ENCODE measurements at places on chromosomes 3 and 15.

GRCh38 chr15:70512772-70513362 is 250.5 kb downstream of the UACA start:
- DNase-seq, result no peak

DNA sequence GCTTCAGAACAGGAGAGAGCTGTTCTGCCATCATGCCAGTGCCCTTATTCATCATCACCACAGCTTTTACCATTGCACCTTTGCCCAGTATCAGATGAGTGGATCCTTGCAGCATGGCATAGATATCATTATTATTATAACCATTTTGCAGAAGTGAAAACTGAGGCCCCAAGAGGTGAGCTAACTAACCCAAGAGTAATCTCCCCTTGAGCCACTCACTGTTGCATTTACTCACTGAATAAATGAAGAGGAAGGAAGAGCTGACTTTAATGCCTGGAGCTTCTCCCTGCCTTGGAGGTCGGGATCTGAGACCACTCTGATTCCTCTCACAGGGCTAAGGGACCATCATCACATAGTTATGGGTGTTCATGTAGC is 32.0 kb downstream of the HRH1 start:
- DNase-seq, result no peak

GRCh38 chr3:139132976-139133375 is 88.3 kb upstream of the PRR23C start:
- no peak for DNase-seq

GRCh38 chr3:127043731-127044510 is 61.0 kb downstream of the PLXNA1 start:
- no peak for DNase-seq
